ENCODE measurements at places on chromosomes 13 and 19.

DNA sequence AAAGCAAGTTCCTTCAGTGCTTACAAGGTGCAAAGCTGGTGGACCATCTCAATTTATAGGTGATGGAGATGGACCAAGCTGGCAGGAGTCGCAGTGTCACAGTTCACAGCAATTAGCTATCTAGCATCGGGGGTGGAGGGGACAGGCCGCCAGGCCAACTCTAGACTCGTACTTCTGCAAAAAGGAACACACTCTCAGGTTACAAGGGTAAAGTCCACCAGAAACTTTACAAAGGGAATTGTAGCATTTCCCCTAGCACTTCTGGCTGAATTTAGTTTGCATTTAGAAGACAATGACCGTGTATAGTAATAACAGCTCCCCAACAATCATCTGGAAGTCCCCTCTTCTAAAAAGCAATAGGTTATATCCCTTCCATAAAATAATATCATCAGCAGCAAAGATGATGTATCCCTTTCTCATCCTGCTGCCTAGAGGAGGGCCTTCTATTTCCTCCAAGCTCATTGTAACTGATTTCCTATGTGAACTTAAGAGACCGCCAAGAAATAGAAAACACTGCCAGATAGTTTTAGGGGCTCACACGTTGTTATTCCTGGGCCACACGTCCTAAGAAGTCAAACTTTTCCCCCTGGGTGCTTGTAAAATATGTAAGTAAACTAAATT, 8.5 kb upstream of the DOCK9 start:
- no peak for DNase-seq

DNA sequence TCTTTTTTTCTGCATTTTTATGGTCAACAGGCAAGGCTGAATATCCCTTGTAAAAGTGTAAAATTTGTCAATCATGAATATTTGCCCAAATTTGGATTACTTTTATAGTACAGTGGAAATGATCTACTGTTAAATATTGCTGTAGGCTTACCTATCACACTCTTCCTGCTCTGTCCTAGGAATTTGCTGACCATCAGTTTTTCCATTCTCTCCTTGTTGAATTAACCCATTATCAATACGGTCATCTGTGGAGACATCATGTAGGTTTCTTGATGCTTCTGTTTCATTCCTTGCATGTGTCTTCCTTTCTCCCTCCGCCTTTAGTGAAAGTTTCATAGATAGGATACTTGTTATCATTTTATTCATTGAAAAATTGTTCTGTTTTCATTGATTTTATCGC, 139.6 kb upstream of the TUBA3C start:
- no peak for DNase-seq

- DNase-seq = no peak
These were observed 63.4 kb downstream of the RYR1 start for GRCh38 chr19:38496603-38497487.

- DNase-seq = no peak
These were observed 7.9 kb downstream of the DBP start for GRCh38 chr19:48629297-48629598.

DNA sequence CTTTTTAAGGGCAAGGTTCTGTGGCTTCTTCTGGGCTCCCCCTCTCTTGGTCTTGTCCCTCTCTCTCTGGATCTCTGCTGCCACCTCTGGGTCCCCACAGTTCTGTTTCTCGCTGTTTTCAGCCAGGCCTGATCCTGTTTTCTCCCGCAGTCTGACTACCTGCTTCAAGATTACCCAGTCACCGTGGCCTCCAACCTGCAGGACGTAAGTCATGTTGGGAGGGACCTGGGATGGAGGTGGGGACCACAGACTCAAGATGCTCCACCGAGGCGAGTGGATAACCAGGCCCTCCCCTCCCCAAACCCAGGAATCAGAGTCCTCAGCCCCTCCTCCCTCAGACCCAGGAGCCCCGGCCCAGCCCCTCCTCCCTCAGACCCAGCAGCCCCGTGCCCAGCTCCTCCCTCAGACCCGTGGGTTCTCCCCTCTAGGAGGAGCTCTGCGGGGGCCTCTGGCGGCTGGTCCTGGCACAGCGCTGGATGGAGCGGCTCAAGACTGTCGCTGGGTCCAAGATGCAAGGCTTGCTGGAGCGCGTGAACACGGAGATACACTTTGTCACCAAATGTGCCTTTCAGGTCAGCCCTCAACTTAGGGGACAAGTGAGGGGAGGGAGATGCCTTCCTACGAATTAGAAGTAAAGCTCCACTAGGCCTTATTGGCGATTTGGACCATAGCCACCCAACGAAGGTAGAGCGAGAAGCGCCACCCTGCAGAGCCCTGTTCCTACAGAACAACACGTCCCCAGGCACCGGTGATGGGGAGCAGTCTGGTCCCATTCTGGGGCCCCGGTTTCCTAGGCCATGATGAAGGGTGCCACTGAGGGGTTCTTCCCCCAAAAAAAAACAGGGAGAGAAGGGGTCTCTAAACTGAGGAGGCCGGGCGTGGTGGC, 2.2 kb downstream of the FLT3LG start:
- DNase-seq = no peak

GRCh38 chr19:19538061-19538784, at the start of gene CILP2:
CILP2 (plus strand) TSS chr19:19538265; CDS start chr19:19538350, 85 bp downstream.
- no peak for DNase-seq

- peak; percentile 1 for DNase-seq
These were observed 62.3 kb downstream of the ITGBL1 start for GRCh38 chr13:101514695-101515275.

DNA sequence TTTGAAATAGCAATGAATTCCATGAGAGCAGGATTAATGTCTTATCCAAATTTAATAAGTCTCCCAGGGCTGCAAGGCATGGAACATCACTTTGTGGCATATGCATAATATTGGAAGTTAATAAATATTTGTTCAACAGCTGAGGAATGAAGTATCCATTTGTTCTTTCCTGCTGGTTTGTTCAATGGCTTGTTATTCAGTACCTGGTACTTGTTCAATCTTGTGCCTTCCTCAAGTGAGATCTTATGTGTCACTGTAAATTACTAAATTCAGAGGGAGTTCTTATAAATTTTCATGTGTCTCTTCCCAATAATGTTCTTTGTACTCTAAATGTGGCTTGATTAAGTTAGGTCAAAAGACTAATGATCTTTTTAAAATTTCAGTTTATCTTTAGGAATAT, 1105.5 kb upstream of the SPRY2 start:
- no peak for DNase-seq

DNA sequence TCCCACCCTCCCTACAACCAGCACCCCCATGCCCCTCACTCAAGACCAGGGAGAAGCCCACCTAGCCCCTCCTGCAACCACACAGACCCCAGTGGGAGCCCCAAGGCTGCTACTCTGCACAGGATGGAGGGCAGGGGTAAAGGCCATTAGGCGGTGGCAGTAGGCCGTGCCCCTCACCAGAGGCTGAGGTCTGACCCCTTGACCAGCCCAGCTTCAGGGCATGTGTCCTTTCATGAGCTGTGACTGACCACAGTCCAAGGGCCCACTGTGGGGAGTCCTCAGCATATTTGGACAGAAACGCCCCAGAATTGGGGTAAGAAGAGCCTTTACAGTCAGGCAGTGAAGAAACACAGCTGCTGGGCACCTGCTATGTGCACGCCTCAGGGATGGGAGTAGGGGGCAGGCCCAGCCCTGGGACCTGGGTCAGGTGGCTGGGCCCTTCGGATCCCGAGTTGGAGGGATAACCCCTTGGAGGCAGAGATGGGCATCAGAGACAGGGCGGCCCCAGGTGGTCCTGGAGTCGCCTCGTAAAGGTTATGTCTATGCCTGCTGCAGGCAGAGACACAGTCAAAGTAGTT, 1.7 kb upstream of the RPS5 start:
- no peak for DNase-seq

DNA sequence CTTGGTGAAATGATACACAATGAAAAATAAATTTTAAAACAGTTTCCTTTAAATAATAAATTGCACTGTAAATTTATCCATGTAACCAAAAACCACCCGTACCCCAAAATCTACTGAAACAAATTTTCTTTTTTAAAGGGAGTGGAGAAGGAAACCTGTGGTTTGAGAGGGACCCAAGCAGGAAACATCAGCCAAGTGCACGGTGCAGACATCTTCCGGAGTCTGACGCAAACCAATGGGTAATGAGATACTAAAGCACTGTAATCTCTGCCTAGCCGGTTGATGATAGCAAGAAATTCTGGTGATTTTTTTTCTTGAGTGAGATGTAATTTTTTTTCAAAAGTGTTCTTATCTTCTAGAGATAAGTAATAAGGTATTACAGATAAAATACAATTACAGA, 115.4 kb downstream of the ABCC4 start:
- DNase-seq = peak; percentile 62

DNA sequence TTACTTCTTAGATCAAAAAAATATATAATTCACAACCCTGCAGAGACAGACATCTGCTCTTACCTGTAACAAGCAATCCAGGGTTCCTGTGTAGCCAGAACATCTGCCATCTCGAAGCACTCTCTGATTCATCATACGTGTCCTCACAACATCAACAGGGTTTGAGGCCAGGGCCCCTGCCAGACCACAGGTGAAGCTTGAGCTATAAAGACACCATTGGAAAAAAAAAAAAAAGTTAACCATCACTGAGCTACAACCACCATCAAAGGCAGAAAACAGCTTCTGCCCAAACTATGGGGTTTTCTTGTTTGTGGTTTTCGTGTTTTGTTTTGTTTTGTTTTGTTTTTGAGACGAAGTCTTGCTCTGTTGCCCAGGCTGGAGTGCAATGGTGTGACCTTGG, 19.3 kb downstream of the SLC25A30 start:
- DNase-seq = no peak

DNA sequence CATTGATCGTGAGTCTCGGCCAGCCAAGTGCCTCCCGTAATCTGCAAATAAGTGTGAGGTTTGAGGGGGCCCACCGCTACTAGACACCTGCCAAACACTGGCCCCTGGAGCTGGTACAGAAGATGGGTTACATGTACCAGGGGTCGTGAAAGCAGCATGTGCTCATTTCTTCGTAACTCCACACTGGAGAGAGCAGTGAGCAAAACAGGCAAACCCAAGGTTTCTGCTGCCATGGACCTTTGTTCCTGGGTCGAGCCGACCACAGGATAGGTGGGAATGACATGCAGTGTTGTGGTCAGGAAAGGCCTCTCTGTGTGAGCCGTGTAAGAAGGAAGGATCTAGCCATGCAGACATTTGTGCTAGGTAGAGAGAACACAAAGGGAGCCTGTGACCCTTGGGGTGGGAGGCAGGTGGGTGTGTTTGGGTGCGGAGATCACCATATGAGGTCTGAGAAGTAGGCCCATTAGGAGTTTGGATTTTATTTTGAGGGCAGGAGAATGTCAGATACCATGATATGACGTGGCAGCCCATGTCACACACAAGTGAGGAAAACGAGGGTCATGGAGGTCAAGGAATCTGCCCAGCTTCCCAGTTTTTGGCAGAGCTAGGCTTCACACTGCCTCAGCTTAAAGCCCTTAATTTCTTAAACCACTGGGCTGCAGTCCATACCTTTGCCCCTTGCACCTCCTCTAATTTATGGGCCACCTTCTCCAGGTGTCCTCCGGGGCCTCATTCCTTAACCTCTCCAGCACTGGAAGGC, 919 bp downstream of the GTF3A start:
- no peak for DNase-seq

GRCh38 chr19:18718846-18719458, 35.5 kb downstream of the CRTC1 start:
- no peak for DNase-seq
